Epithelial cell of esophagus (primary cell): ENCODE measurements at places on chromosomes 5 and 9.

- no peak for DNase-seq
Measured at GRCh38 chr5:88666761-88667495, 216.1 kb downstream of the MEF2C start.

GRCh38 chr5:142501890-142502289 is 177.1 kb upstream of the SPRY4 start:
- DNase-seq, result no peak

DNA sequence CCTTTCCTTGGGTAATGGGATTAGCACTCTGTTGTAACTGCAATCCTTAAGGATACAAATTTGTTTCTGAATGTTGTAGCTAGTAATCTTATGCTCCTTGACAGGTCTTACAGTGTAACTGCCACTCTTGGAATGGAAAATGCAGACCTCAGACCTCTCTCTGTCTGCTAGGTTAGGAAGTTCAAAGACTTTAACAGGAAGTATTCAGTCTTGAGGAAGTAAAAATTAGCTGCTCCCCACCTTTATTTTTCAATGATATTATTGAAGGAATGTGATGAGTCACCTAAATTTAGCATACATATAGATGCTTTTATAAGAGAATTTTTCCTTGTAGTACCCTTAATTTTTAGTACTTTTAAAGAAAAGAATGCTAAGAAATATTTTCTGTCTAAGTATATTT is 71.5 kb downstream of the PAM start:
- peak; percentile 4 for DNase-seq

- no peak for DNase-seq
Measured at GRCh38 chr5:62954578-62954977, 376.0 kb downstream of the LRRC70 start.

- DNase-seq, result no peak
Measured at GRCh38 chr5:9233712-9234111, 312.2 kb downstream of the SEMA5A start.

DNA sequence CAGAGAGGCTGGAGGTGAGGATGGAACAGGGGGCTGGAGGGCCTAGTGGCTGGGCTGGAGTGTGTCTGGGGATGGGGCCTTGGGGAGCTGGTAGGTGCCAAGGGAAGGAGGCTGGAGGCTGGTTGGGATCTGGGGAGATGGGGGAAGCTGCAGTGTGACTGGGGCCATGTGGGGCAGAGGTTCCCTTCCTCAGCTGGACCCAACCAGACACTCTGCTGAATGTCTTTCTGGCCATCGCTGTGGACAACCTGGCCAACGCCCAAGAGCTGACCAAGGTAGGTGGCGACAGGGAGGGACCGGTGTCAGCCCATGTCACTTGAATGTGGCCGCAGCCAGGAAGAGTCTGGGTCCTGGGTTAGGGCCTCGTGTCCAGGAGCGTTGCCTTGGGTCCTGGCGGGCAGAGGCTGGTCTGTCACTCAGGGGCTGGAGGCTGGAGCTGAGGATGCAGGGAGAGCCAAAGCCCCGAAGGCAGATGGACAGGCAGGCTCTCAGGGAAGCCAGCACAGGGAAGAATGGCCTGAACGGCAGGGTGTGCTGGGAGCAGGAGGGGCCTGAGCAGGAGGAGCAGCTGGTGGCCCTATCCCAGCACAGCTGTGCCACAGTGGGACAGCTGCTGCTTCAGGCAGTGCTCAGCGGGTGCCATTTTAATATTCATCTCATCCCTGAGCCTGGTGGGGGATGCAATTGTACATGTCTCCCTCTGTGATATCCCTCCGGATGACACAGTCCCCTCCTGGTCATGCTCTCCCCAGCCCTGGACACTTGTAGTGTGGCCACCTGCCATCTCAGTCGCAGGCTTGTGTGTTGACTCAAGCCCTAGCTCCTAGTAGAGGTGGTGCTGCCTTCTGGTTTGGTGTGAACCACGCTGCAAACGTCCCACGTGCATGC is 132.5 kb downstream of the CACNA1B start:
- no peak for DNase-seq

GRCh38 chr5:176418251-176418650 is 1.9 kb upstream of the CLTB start:
- peak; percentile 98 for DNase-seq

- DNase-seq, result no peak
Measured at GRCh38 chr9:130634191-130634768, 30.1 kb upstream of the PRDM12 start.

- no peak for DNase-seq
Measured at GRCh38 chr9:129720181-129720864, 32.5 kb downstream of the PTGES start.

DNA sequence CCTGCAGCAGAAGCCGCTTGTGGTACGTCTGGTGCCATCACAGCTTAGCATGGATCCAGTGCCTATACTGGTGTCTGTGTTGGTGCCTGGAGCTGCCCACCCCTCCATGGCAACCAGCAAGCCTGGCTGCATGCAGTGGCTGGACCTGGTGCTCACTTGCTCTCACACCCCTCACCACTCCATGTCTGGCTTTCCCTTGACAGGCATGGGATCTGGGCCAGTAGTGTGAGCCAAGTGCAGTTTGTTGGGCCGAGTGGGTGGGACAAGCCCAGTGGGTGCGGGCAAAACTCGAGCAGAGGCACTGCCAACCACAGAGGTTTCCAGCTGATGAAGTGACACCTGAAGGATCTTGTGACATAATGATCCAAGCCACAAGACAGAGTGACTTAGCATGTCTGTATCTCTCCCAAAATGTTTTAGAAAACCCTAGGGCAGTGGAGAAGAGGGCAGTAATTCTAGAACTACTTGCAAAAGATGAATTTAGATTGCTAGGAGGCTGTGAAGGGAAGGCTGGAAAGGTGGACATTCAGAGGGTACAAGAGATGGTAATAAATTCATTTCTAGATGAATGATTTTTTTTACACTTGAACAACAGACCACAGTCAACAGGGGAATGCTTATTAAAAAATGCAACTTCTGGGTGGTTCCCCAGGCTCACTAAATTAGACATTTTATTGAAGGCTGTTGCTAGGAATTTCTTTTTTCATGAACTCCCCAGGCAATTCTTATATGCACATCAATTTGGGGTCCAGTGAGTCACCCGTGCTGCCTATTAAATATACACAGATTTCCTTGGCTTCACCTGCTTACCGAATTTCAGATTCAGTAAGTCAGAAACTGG is 660.3 kb downstream of the TLR4 start:
- no peak for DNase-seq

- DNase-seq, result no peak
Measured at GRCh38 chr5:99590806-99591205, 662.0 kb upstream of the CHD1 start.

DNA sequence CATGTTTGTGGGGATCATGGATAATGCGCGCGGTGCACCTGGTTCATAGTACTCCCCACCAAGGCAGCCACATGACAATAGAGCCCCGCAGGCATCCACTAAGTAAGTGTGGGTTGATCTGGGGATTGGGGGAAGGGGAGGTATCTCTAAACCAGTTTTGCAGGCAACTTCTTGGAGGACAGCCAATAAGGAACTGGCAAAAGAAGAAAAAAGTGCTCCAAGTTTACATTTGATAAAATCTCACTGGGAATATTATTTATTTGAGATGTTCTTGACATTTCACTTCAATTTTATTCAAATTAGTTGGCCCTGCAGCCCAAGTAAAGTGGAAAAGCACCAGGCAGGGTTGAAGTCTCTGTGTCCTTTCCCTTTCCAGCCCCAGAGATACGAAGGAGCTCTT is 8.5 kb downstream of the FBP1 start:
- DNase-seq, result peak; percentile 77

DNA sequence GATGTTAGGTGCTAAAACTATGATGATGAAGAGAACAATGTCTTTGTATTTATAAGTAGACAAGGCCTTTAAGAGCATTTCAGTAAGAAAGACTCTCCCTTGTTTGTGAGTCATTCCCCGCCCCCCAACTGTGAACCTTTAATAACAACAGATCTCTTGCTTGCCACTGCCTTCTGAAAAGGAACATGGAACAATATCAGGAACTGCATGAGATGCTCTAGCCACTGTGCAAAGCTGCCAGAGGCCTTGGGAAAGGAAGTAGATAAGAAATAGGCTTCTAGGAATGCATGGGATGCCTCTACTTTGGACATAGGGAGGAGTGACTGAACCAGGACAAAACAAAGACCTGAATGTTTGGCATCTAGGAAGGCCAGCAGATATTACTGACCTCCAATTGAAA is 296.1 kb upstream of the MPDZ start:
- DNase-seq, result no peak

DNA sequence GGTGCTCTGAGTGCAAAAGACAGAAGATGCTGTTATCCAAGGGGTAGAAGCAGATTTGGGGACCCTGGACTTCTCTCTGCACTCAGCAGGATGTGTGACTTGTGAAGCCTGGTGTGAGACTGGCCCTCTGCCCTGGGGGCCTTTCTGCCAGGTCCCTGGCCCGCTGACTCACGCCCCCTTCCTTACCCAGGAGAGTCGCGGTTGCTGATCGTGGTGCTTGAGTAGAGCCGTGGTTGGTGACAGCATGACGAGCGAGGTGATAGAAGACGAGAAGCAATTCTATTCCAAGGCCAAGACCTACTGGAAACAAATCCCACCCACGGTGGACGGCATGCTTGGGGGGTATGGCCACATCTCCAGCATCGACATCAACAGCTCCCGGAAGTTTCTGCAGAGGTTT is 6.5 kb downstream of the NTMT1 start:
- DNase-seq, result no peak

- DNase-seq, result peak; percentile 61
Measured at GRCh38 chr9:98074115-98074990, 17.8 kb downstream of the NANS start.

GRCh38 chr9:130866474-130866965 is 30.1 kb downstream of the QRFP start:
- peak; percentile 93 for DNase-seq

- peak; percentile 85 for DNase-seq
Measured at GRCh38 chr5:93800988-93801811, 59.8 kb upstream of the POU5F2 start.

DNA sequence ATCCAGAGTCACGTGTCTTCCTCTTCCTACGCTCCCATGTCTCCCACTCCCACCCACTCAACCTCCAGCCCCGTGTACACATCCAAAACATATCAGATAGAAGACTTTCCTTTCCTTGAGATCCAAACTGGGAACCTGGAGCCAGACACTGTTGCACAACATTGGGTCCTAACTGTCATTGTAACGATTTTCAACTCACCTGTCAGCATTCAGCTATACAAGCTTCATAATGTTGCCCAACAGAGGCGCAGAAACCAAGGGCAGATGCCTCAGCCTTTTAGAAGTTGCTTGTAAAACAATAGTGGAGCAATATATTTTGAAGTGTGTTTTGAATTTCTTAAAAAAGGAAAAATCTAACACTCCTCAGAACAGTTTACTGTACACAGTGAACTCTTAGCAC is 84.9 kb upstream of the GLIS3 start:
- DNase-seq, result no peak
